Common myeloid progenitor, CD34-positive (primary cell): ENCODE measurements at places on chromosomes 6 and 20.
A peak's percentile ranks its signal among the peaks of the same experiment; 100 is the strongest.

DNA sequence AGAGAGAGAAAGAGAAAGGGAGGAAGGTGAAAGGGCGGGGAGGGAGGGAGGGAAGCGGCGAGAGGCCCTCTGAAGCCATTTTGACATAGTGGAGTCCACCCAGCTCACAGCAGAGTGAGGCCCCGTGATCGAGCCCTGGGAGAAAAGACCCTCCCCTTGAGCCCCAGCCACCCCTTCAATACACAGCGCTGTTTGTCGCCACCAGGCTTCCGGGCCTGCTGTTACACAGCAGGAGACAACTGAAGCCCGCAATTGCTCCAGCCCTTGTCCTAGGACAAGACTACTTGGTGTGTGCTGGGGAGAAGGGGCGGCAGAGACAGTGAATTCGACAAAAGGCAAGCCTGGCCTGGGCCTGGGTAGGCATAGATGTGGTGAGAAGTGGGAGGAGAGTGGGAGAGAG lies 67.3 kb downstream of the PRR18 start:
- no peak for DNase-seq

DNA sequence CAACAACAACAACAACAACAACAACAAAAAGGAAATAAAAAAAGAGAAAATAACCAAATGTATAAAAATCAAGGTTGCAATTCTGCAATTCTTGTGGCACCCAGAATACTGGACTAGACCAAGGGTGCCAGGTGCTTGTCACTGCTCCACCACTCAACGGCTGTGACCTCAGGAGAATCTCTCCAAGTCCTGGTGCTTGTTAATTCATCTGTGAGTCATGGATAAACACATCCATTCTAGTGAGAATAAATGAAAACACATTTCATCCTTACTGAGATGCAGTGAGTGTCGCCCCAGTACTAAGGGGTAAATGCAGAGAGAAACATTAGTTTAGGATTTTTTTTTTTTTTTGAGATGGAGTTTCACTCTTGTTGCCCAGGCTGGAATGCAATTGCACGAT lies 32.0 kb downstream of the HLA-C start:
- DNase-seq, result no peak

DNA sequence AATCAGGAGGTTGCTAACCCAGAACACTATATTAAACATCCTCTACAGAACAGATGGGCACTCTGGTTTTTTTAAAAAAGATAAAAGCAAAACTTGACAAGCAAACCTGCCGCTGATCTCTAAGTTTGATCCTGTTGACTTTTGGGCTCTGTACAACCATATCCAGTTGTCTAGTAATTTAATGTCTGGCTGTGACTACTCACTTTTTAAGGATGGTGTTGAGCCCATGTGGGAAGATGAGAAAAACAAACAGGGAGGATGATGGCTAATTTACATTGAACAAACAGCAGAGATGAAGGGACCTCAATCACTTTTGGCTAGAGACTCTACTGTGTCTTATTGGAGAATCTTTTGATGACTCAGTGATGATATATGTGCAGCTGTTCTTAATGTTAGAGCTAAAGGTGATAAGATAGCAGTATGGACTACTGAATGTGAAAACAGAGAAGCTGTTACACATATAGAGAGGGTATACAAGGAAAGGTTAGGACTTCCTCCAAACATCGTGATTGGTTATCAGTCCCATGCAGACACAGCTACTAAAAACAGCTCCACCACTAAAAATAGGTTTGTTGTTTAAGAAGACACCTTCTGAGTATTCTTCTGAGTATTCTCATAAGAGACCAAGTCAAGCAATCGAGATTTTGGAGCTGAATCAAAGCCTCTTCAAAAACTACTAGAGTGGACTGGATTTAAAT lies 201.2 kb upstream of the SHLD1 start:
- no peak for DNase-seq

GRCh38 chr20:7926767-7927166 lies 13.5 kb downstream of the HAO1 start:
- DNase-seq, result peak; percentile 34

GRCh38 chr6:107936162-107936909 lies 21.7 kb downstream of the SEC63 start:
- DNase-seq, result no peak
